ENCODE measurements at places on chromosomes 1 and 21. TPM values are rescaled to one million over a fixed set of nuclear protein-coding genes. Genes with fewer than 3 reads are reported as not detected.

The IGFN1 gene
- total RNA-seq, result 0.05 TPM

The MCOLN3 gene
- 0.70 TPM for total RNA-seq

- peak; percentile 13 for DNase-seq
These were observed 894 bp upstream of the TSEN15 start for GRCh38 chr1:184050636-184051035.

GRCh38 chr1:203129501-203130231, 2.1 kb downstream of the ADORA1 start:
- DNase-seq, result peak; percentile 34

- DNase-seq, result no peak
These were observed 97.9 kb downstream of the USH2A start for GRCh38 chr1:216325336-216325735.

DNA sequence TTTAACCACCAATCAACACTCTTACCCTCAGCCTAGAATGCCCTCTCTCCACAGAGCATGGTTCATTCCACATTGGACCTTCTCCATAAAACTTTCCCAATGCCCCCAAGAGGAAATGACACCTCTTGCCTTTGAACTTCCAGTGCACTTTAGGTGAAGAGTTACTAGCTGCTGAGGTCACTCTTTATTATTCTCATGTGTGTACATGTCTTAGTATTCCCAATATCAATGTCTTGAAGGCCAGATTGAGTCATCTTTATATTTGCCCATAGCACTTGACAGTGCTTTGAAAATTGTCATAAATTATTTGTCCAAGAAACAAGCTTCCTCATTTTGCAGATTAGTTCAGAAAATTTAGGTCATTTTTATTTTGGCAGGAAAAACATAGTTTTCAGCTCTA, 8.1 kb upstream of the DNASE2B start:
- peak; percentile 34 for DNase-seq

DNA sequence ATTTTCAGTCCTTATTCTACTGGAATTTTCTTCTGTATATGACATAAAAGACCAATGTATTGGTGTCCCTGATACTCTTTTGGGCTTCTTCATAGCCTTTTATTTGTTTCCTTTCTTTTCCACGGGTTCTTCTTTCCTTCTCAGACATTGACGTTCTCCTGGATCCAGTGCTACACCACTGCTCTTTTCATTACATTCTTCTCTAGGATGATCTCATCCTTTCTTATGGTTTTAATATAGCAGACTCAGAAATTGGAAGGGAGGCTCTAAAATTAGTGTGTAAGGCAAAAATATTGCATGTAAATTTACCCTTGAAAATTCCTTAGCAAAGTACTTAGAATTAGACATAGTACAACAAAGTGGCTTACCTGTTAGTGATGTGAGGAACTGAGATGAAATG, 65.3 kb downstream of the SELENOF start:
- no peak for DNase-seq

DNA sequence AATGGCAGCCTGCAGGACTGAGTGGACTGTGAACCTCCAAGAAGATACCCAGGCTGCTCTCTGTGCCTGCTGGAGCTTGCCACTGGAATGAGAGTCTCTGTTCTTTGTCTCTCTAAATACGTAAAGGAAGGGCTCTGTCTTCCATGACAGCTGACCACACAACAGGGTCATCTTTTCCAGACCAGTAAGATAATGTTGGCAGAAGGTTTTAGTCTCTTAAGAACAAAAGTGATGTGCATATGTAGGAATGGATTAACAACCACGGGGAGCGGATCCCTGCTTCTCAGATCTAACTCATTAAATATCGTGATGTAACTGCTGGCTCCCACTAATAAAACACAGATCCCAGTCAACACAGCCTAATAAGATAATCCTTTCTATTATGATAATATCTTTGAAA, 67.5 kb downstream of the MAP10 start:
- no peak for DNase-seq

GRCh38 chr1:40041466-40041838, 923 bp downstream of the CAP1 start:
- DNase-seq, result no peak

- DNase-seq, result no peak
These were observed 215.0 kb downstream of the DAB1 start for GRCh38 chr1:57208741-57209302.

DNA sequence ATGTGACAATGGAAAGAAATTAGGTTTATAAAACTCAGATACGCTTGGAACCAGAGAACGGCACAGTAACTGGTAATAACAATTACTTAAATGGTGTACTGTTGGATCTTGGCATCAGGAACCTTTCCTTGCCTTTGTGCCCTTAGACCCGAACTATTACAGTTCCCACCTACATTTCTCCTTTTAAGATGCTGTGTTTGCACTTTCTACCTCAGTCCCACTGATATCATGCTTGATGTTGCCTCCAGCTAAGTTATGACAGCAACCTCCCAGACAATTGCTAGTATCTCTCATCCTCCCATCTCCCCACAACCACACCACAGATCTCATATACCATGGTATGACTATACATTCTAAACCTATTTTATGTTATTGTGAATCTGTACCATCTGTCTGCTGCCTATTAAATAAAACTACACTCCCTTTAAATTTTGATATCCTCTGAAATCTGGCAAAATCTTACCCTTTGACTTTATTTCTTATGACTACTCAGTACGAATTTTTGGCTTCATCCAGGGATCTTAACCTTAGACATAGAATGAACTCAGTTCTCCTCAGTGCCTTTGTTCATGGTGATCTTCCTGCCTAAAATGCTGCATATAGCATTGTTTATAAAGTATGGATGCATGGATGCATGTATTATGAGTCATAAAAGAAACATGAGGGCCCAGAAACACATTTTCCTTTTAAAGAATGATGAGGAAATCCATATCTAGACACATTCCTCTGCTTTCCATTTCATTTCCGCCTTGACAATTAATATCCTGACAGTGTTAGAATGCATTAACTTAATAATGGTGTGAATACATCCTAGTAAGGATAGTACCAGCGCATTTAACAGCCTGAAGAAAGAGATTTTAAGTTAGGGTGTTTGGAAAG, 64.1 kb downstream of the LRRC8D start:
- DNase-seq, result peak; percentile 52

- no peak for DNase-seq
These were observed 44.3 kb upstream of the ERRFI1 start for GRCh38 chr1:8070381-8070811.

GRCh38 chr1:219031809-219032208, 141.9 kb upstream of the LYPLAL1 start:
- peak; percentile 12 for DNase-seq
